Suppressor macrophage treated with lipopolysaccharide for 4 hours (primary cell): ENCODE measurements at places on chromosomes 16 and 17.
A peak's percentile ranks its signal among the peaks of the same experiment; 100 is the strongest.

DNA sequence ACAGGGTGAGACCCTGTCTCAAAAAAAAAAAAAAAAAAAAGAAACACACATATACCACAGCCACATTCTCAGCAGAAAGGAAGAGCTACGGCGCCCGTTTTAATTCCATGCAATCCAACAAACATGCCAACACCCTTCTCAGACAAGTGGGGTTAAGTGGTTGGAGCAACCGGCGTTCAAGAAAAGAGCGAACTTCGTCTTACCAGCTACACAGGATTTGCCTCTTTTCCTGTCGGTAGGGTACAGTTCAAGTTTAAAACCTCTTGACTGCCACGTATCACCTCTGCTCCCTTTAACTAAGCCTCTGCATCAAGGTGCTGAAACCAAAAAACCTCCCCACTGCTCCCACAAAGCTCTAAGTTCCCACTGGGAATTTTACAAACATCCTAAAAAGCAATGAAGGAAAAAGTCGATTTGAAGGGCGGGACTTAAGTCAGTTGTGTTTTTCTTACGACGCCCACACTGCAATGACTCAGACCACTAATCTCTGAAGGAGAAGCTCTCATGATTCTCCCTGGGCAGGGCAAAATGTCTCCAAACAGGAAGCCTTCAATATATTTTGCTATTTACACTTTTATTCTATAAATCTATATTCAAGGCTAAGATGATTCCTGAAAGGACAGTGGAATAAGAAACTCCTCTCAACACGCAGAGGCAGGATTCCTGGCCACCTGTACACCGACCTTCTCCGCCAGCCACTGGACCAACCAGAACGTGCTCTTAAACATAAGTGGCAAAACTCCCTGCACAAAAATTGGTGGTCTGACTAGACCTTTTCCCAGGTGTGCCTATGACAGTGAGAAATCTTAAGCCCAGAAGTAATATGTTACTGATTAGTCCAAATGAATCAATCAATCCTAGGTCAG is 18.8 kb downstream of the SRP68 start:
- peak; percentile 44 for DNase-seq

GRCh38 chr17:80637048-80637781 is 92.6 kb downstream of the RPTOR start:
- no peak for DNase-seq

- DNase-seq, result no peak
Observed at GRCh38 chr16:2835638-2836493, 5.8 kb downstream of the ZG16B start.

DNA sequence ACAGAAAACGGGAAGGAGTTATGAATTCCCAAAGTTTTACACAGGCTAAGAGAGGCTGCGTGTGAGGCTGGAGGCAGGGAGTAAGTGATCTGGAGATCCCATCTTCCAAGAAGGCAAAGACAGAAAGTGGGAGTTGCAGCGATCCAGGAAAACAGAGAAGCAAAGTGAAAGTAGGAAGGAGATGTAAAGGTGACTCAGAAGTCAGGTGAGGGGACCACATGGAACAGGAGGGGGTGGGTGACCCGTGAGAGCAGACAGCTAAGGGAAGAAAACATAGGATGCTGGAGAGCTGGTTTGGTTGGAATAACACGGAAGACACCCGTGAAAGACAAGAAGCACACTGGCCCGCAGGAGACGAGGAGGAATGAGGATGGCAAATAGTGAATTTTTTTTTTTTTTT is 1.3 kb downstream of the ALOX12 start:
- DNase-seq, result no peak

DNA sequence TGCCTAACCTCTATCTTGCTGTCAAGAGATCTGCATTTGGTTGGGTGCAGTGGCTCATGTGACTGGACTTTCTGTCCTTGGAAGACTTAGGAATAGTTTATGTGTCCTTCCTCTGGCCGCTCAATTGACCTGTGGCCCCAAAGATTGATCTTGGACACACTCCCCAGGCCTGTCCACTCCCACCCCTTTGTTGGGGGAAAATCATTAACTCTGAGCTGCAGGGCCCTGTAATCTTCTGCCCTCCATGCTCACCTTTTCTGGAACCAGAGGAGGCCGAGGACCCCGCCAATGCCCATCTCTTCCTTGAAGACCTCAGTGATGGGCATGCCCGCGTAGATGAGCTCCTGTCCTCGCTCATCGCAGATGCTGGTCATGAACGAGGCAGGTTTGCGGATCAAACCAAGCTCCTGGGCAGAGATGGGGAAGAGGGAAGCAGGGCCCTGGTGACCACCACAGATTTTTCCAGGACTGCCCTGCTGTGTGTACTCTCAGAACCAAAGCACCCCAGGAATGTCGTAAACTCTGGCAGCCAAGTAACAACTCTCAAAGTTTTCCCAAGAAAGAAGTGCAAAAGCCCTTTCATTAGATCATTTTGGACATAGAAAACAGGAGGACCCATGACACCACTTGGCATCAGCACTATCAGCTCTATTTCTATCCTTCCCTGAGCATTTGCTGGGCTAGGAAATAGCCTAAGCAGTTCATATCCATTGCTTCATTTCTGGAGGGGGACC is 8.5 kb upstream of the KLHL11 start:
- no peak for DNase-seq

GRCh38 chr16:57984443-57985203 is 13.7 kb upstream of the CNGB1 start:
- DNase-seq, result peak; percentile 70

DNA sequence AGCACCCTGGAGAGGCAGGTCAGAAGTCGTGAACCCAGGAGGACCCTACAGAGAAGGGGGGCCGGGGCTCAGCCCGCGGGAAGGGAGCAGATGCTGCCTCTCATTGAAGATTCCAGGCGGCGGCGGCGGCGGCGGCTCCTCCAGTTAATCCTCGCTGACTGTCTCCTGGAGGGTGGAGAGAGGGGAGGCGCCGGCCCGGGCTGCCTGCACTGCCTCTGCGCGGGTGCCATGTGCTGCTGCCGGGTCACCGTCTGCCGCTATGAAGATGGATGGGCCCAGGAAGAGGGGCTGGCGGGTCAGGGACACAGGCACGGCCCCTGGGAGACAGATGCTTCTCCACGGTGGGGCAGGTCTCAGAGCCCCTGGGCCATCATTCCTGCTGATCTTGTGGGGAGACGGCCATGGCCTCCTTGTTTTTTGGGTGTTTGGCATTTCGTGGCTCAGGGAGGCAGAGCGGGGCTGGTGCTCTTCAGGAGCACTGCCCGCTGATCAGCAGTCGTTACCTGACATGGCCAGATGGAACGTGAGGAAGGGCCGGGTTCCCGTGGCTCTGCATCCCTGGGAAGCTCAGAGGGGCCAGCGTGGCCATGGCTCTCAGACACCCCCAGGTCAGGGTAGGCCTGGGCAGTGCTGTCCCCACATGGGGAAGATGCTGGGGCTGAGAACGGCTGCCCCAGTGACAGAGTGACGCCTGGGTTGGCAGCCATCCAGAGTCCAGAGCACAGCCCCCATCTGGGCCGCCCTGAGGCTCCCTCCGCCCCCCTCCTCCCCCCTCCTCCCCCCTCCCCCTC is 36.1 kb downstream of the GINS2 start:
- no peak for DNase-seq

DNA sequence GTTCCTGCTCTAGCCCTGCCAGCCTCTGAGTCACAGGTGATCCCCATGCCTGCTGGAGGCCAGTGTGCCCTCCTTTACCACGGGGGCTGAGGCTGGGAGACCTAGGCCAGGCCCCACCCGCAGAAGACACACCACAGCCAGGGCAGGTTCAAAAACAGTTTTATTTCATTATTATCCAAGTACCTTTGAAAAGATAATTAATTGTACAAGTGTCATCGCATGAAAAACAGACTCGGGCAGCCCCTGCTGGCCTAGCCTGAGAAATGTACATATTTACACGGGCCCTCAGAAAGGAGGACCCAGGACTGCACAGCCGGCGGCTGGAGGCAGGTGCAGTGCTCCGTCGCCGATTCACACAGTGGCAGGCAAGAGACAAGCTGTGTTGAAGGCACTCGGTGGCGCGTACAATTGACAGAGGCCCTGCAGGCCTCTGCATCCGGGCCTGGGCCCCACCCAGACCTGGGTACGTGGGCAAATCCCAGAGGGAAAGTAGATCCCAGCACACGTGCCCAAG is 4.4 kb downstream of the PDIA2 start:
- no peak for DNase-seq

DNA sequence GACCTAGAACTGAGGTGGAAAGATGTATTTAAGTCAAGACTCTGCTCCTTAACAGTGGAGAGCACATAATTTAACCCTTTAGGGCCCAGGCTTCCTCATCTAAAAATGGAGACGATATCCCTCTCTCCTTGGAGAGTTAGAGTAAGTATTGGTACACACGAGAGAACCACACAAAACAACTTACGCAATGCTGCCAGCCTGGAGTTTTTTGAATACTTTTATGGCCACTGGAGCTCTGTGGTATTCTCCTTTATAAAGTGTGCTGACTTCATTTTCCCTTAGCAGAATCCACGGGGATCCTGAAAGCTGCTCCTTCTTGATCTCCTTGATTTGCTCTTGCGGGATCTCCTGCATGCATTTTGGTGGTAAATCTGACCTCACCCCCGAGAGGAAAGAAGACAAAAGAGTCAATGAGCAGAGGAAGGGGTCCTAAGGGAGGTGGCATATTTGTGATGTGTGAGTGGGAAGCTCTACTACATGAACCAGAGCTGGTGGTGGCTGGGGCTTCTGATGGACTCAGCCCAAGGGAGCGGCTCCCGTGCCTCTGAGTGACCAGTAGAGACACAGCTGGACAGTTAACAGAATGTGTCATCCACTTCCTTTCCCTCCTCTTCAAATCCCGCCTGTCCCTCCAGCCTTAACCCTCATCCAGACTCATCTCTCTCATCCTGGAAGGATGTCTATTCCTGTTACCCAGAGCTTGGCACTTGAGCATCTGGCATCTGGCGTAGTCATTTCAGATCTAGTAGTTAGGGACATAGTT is 9.4 kb downstream of the MLKL start:
- DNase-seq, result no peak

DNA sequence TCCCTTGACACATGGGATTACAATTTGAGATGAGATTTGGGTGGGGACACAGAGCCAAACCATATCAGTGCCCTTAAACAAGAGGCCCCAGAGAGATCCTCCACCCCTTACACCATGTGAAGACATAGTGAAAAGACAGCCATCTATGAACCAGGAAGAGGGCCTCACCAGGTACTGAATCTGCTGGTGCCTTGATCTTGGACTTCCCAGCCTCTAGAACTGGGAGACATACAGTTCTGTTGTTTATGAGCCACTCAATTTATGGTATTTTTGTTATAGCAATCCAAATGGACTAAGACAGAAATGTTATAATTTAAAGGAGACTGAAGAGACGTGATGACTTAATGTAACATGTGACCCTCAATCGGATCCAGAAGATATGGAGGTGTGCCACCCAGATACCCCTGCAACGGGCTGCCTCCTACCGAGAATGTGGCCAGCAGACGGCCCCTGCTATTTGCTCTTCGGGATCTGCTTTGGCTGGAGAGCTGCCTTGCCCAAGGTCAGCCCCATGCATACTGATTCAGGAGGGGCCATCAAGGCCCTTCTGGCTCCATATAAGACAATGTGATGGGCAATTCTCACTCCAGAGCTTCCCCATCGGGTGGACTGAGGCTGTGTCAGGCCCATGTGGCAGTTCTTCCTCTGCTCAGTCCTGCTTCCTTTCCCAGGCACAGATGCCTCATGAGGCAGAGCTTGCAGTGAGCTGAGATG is 80.6 kb downstream of the NETO2 start:
- DNase-seq, result no peak

- DNase-seq, result peak; percentile 41
Observed at GRCh38 chr16:14449790-14450480, 180.1 kb downstream of the PARN start.

DNA sequence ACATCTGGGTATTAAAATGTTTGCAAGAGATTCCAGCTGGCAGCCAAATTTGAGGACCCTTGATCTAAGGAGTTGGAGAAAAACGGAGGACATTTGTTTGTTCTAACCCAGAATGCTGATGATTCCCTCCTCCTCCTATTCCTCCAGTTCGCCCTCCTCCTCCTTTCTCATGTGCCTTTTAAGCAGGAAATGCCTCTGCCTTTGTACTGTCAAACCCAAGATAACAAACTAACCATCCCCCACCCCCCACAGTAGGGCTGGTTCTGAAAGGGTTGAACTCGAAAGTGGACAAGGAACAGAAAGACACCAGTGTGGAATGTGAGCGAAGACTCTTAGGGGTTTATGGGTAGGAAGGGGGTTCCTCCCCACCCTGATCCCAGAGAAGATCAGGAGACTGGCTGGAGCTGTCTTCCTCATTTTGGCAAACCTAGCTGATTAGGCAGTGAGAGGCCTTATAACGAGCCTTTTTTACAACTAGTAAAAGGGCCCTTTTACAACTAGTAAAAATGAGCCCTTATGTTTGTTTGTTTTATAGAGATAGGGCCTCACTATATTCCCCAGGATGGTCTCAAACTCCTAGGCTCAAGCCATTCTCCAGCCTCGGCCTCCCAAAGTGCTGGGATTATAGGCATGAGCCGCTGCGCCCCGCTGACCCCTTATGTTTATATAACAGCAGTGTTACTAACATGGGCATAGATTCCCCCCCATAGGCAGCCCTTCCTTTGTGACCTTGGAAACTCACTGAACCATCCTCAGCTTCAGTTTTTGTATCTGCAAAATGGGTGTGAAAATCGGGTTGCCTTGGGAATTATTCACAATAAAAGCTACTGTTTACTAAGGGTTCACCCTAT is 975 bp downstream of the CHD9 start:
- peak; percentile 55 for DNase-seq

DNA sequence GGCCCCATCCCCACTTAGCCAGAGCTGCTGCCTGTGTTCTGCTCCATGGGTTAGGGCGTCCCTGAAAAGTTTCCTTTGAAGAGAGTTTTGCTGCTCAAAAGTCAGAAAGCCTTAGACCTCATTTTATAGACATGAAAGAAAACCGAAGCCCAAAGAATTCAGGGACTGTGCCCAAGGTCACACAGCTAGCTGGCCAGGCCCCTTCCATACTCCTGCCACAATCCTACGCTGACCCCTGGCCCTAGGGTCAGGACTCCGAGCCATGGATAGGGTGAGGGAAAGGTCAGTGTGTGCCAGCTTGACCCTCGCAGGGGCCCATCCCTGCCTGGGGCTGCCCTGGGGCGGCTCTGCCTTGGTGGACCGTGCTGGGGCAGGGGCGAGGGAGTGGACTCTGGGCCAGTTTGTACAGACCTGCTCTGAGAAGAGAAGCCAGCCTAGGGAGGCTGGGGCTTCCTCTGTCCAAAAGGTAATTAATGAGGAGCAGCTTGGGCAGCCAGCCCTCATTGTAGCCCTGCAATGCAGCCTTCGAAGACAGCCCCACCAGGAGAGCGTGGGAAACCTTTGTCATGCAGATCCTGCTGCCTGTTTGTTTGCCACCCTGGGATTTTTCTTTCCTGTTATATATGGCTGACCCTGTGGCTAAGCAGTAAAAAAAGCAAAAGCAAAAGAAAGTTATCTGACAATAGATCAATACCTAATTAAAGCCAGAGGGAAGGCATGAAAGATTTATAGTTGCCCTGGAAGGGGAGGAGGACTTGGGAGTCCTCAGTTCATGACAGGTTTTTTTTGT is 37.4 kb downstream of the RHBDL3 start:
- DNase-seq, result no peak
